ENCODE measurements at places on chromosomes 1 and 21. TPM values are rescaled to one million over a fixed set of nuclear protein-coding genes. Genes with fewer than 3 reads are reported as not detected.

The CD48 gene
- 7.4 TPM for total RNA-seq

The C1QB gene
- 32.5 TPM for total RNA-seq

The NUAK2 gene
- total RNA-seq: 29.2 TPM

The PDZK1 gene
- 17.6 TPM for total RNA-seq

The FAM229A gene
- total RNA-seq: 8.9 TPM

The IGSF5 gene
- total RNA-seq: 0.70 TPM

DNA sequence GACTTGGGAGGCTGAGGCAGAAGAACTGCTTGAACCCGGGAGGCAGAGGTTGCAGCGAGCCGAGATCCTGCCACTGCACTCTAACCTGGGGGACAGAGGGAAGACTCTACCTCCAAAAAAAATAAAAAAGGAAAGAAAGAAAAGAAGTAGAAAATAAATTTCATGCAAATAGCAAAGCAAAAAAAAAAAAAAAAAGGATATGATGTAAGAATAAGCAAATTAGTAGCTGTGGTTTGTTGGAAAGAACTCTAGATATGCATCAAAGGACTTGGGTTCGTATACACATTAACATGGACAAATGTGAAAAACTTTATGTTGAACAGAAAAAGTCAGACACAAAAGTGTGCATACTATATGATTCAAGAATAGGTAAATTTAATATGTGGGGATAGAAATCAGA, 11.9 kb downstream of the WASF2 start:
- no peak for DNase-seq

GRCh38 chr1:212355230-212355969, 59.3 kb downstream of the PACC1 start:
- DNase-seq: no peak

DNA sequence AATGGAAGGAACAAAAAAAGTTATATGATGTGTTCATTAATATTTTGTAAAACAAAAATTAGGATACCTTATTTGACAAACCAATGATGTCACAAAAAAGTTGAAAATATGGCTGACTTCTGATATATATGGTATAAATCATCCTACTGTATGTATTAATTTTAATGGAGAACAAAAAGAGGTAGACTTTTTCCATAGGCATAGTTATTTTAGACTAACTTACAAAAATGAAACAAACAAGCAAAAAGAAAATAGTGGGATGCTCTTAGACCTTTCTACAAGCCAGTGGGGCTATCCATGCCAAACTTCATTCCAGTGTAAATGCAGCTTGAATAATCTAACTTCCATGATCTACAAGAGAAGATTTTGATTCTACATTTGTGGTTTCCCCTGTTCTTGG, 522 bp upstream of the SPTA1 start:
- DNase-seq: no peak

DNA sequence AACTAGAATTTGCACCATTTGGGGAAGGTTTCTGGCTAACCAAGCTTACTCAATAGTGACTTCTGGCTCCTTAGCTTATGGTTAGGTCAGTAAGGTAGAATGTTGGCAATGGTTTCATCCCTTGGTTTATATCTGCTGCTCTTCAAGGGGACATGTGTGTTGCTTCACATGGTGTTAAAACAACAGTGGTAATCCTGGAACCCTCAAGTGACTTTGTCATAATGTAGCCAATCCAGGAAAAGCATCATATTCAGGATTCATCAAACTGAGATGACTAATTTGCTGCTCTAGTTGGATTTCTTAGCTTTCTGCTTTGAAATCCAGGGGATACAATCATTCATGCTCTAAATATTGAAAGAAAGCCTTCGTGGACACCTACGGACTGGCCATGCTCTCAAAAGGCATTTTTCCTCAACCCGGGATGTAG, 108.7 kb downstream of the RGL1 start:
- DNase-seq: no peak

DNA sequence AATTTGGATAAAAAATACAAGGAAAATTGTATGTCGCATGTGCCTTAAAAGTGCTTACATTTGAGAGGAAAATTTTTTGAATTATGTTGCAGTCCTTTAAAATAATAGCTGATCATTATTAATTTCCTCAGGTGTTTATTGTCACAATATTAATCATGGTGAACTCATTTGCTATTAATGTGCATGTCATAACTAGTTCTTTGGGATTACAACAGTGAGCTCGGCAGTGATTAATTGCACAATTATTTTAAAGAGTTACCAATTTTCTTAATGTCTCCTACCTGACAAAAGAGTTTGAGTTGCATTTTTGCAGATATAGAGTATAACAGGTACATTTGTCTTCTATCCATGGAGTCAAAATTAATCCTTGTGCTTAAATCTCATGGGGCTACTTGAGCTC, 854.3 kb downstream of the BRINP3 start:
- DNase-seq: no peak

DNA sequence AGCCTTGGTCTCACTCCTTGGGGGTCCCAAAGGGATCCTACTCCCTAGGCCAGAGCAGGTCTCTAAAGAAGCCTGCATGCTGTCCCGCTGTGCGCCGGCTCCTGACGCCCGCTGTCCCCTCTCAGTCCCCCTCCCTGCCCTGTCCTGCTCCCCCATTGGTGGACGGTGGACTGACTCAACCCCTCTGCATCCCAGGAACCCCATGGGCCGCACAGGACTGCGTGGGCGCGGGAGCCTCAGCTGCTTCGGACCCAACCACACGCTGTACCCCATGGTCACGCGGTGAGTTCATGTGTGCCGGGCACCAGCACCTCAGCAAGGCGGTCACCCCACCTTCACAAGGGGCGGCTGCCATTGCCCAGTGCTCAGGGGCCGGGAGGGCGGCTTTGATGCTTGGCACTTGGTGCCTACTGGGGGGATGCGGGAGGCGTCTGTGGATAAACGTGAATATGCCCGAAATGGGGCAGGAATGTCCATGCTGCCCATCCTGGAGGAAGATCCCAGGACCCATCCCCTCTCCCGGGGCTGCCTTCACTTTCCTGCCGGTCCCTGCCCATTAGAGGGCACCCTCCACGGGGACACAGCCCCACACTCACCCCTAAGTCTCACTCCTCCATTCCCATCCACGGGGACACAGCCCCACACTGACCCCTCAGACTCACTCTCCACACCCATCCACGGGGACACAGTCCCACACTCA, 20.2 kb upstream of the LRRC3 start:
- DNase-seq: no peak

- DNase-seq: no peak
Measured at GRCh38 chr1:81226603-81226928, 574.2 kb upstream of the ADGRL2 start.

DNA sequence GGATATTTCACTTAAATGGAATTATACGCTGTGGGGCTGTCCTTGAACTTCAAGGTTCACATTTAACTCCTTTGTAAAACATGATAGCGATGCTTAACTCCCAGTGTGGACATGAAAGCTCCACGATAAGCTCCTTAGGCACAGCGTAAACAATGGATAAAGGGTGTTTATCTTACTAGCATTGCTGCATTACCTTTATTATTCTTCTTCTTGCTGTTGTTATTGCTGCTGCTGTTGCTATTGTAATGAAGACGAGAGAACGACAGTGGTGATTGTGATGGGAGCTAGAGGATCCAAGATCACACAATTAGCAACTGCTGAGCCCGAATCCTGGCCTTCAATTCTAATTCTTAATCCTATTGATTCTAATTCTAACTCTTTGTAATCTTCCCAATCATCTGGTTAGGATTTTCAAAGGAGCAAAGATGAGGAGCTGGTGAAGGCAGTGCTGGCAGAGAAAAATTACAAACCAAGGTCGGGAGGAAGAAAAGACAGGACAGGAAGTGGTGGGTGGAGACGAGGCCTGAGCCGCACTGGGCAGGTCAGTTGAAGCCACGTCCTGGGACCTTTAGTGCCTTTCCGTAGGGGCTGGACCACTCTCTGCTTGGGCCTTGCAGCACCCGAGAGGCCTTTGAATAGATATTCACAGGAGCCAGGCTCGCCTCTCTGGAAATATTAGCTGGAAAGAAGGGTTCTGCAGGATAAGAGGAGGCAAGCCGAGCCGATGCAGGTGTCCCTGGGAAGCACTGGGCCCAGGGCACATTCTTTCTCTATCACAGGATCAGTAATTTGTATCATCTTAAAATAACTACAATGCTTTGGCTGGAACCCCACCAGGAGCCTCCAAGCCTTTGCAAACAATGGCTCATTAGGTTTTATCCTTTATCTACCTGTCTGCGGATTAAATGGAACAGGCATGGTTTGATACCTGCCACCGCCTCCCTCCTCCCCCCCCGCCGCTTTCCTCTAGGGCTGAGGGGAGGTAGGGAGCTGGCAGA, 571.6 kb downstream of the AJAP1 start:
- no peak for DNase-seq

DNA sequence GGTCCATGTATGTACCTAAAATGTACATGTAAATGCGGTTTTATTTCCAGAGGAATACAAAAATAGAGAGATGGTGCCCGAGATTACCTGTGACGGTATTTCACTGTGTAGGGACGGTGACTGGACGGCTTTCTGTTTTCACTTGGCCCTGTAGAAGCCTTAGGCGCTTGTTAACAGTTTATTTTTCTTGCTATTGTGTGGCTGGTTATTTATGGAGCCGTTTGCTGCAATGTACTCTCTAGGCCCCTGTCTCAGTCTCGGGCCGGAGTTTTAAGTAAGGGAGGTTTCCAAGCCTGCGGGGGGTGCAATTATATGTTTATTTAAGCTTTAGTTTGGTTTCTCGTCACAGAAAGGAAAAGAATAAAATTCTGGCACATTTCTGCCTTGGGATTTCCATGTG, 413 bp downstream of the EFCAB7 start:
- no peak for DNase-seq

DNA sequence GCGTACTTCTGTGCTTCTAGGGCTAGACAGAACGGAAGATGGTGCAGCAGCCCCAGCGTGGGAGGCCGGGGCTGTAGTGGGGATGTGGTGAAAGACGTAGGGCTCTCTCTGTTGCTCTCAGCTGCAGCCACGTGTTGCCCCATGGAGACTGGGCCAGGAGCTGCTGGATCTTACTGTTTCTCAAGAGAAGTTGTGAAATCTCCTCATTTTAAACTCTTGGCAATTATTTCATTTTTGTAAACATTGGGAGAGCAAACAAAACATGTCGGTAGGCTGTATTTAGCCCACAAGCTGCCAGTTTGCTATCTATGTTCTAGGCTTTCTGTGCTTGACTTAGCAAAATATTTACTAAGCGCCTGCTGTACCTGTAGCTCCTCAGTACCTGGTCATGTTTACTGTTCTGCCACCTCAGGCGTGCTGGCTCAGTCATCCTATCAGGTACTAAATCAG, 15.9 kb upstream of the ELOA start:
- peak; percentile 61 for DNase-seq

DNA sequence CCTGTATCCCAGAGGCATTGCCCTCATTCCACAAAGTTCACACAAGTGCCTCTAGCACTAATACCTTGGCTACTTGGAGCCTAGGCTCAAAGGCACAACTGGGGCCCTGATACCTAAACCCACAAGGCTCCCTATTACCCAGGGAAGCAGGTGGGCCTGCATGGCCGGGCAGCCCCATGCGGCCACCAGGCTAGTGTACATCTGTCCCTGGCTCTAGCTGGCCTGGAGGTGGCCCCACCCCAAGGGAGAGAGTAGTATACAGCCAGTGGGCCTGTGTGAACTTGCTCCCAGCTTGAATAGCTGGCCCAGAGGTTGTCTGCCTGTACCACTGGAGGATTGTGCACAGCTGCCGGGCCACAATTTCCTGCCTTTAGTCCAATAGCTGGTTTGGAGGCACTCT, 52.2 kb downstream of the USP25 start:
- no peak for DNase-seq
